ENCODE measurements at places on chromosomes 3 and 15. TPM values are rescaled to one million over a fixed set of nuclear protein-coding genes. Genes with fewer than 3 reads are reported as not detected.

ZKSCAN7 gene
- total RNA-seq, result 15.5 TPM

PLA2G4B gene
- 10.6 TPM for total RNA-seq

PCLAF gene
- total RNA-seq, result 41.4 TPM

GOLGA8N gene
- total RNA-seq, result 3.7 TPM

FAM81A gene
- 0.41 TPM for total RNA-seq

ACVR2B gene
- total RNA-seq, result 112 TPM

SAMD7 gene
- total RNA-seq, result not detected

SERINC4 gene
- 0.15 TPM for total RNA-seq

EFCC1 gene
- total RNA-seq, result 0.78 TPM

GRCh38 chr3:194879126-194879877 is 193.6 kb downstream of the FAM43A start:
- DNase-seq, result peak; percentile 20

- no peak for DNase-seq
These were observed 9.5 kb downstream of the SLCO3A1 start for GRCh38 chr15:91862891-91863504.

DNA sequence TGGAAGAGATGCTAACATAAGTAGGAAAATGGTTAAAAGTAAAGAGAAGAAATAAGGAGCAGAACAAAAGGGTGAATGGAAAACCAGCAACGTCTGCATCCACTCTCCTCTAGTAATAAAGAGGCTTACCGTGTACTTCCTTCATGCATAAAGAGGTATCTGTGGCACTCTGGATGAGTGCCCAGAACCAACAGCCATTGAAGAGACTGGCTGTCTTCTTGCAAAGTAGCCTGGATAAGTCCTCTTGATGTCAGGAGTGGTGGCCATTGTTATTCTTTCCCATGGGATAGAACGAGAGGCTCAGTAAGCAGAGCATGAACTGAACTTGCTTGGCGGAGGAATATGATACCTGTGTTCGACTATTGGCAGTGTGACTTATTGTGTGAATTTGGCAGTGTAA is 186.2 kb upstream of the RASGRP1 start:
- no peak for DNase-seq

- peak; percentile 31 for DNase-seq
These were observed 78.8 kb upstream of the PRR23C start for GRCh38 chr3:139123377-139124095.

- DNase-seq, result peak; percentile 86
These were observed 728 bp downstream of the TRANK1 start for GRCh38 chr3:36944012-36944640.

- DNase-seq, result no peak
These were observed 161.8 kb upstream of the NAALADL2 start for GRCh38 chr3:174697310-174697709.

DNA sequence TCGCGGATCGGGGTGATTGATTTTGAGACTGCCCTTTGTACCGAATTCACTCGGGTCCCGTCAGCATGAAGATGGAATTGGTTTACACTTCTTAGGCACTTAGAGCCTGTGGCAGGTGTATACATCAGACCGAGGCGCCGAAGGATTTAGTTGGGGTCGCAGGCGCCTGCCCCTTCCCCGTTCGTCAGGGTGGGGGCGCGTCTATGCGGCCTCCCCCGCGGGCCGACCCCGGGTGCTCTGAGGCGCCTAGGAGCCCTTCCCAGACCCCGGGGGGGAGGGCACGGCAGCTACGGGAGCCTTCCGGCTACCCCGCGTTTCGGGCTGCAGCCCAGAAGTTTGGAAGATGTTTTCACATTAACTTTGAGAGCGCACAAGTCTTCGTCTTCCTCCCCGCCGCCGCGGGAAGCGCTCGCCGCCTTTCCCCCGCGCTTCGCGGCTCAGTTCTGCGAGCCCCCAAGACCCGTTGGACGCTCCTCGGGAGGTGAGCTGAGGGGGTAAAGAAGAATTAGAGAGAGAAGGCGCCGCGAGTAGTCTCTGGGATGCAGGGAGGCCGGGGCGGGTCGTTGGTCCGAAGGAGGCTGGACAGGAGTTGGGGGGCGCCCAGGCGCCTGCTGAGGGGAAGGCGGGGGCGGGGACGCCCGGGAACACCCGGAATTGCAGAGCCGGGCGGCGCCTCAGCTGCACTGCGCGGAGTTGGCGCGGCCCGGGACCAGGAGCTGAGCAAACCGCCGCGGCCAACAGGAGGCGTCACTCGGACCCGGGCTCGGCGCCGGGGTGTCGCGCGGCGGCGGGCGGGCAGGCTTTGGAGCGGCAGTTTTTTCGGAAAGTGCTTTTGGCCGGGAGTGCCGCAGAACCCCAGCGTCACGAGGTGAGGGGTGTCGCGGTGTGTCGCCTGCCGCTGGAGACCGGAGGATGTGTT is 780 bp downstream of the TIPARP start:
- peak; percentile 87 for DNase-seq

DNA sequence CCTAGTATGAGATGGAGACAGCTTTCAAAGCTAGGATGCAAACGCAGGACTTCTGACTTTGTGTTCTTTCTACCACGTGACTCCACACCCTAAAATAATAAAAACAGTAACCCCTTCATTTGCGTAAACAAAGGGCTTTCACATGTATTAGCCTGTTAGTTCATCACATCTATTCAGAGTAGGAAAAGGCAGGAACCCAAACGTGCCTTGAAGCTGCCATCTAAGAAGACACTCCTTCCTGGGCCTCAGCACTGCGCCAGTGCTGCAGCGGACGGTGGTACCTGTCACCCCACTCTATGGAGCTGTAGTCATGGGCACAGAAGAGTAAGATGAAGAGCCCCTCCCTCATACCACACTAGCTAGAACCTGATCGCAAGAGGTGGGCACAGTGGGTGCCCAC is 34.3 kb downstream of the PLD1 start:
- no peak for DNase-seq

- no peak for DNase-seq
These were observed 13.1 kb upstream of the KCTD6 start for GRCh38 chr3:58478781-58479180.

DNA sequence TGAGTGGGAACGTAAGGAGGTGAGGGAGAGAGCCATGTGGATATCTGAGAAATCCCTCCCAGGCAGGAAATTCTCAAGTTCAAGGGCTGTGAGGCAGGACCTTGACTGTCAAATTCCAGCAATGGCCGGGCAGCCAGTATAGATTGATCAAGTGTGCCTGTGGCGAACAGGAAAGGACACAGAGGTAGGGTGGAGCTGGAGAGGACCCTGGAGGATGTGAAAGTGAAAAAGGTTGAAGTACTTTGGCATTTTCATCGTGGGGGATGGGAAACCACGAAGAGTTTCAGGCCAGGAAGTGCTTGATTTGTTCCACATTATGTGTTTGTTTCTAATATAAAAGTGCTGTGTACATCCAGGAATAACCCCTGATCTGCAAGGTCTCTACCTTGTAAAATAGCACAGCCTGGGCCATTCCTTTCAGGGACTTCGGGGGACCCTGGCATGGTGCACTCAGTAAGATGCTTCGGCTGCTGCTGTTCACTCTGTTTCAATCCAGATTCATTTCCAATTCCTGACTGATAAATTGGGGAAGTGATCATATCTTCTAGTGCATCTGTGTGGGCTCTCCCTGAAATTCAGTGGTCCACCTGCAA is 156.6 kb downstream of the MCTP2 start:
- no peak for DNase-seq

DNA sequence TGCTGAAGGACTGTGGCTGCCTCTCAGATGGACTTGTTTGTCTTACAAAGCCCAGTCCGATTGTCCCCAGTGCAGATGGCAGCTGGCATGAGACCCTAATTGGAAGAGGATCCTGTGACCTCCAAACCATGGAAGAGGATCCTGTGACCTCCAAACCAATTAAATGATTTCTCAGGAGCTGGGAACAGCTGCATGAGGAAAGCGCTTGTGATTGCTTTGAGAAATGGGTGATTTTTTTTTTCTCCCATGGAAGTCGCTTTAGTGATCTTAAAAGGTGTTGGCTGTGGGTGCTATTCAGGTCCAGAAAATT is 68.4 kb upstream of the LARS2 start:
- peak; percentile 30 for DNase-seq

- DNase-seq, result no peak
These were observed 935.0 kb downstream of the FHIT start for GRCh38 chr3:60316121-60316797.

DNA sequence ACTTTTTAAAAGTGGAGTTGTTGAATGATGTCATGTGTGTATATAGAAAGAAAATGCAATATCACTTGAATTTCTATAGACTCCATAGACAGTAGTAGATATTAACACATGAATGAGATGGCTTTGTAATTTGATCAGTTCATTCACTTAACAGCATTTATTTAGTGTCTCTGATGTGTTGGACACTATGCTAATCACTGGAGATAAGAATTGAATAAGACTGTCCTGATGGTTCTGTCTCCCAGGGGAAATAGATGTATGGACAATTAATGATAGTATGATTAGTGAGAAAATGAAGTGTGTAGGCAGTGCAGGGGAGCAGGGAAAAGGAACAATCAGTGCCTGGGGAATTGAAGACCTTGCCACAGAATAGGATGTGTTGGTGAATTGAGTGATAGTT is 72.9 kb downstream of the RIOX2 start:
- DNase-seq, result no peak

DNA sequence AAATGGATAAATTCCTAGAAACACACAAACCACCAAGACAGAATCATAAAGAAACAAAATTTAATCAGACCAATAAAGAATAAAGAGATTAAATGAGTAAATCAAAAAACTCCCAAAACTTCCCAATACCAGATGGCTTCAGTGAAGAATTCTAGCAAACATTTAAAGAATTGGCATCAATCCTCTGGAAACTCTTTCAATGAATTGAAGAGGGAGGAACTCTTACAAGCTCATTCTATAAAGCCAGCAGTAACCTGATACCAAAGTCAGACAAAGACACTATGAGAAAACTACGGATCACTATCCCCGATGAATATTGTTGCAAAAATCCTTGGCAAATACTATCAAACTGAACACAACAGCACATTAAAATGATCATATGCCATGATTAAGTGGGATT is 81.9 kb upstream of the SLCO2A1 start:
- no peak for DNase-seq

GRCh38 chr3:15460891-15461531 is 33.6 kb downstream of the EAF1 start:
- DNase-seq, result no peak

GRCh38 chr3:120864541-120864940 is 43.5 kb upstream of the STXBP5L start:
- no peak for DNase-seq

DNA sequence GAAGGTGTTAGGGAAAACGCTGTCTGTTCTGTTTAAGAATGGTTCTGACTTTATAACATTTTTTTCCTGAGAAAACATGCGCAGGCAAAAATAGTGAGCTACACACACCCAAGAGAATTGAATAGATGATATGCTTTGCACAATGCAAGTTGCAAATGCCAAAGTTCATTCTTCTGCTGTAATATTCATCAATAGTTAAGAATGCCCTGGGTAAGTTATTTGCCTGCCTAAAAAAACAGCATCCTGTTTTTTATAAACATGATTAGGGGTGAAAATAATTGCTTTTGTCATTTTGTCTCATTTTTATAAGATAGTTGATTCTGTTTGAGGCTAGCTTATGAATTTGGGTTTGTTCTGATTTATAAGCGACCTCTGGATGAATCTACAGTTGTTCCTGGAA is 99.4 kb downstream of the DTWD1 start:
- DNase-seq, result no peak

GRCh38 chr3:8204853-8205650 is 296.6 kb upstream of the LMCD1 start:
- no peak for DNase-seq

DNA sequence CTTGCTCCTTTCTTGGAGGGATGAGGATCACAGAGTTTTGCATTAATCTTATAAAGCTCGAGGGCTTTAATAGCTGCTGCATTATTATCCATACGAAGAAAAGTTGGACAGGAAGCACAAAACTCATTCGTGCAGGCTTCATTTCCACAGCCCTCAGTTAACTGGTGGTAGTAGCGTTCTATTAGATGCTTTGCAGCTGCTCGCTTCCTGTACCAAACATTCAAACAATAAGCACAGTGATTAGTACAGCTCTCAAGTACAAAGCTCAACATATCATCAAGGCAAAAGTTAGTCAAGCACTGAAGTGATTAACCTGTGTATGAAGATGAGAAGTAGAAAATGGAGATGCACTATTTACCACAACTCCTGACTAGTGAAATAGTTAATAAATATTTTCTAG is 63.3 kb downstream of the UBE3A start:
- DNase-seq, result no peak

GRCh38 chr3:172622916-172623700 is 87.8 kb downstream of the NCEH1 start:
- DNase-seq, result peak; percentile 56

DNA sequence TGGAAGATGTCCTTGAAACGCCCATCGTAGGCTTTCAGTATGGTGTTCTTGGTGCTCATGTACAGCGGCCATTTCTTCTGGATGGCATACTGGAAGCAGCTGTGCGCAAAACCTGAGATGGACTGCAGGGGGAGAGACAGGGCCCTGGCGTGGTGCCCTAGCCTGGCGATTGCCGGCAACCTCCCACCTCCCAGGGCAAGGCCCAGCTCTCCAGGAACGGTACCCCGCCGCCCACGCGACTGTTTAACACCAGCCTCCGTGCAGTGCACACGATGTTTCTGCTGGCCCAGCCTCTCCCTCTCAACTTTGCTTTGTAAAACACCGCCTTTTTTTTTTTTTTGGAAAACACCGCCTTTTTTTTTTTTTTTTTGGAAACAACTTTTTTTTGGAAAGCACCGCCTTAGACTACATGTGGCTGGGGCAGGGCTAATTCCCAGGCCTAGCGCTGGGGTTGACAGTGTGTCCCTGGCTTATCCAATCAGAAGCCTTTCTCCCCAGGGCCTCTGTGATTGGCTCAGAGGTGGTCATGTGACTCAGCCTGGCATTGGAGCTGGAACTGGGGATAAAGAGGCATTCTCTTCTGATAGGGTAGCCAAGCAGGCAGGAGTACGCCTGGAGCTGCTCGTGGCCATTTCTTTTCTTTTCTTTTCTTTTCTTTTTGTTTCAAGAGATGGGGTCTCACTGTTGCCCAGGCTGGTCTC is 14.7 kb downstream of the IDH2 start:
- DNase-seq, result peak; percentile 79

DNA sequence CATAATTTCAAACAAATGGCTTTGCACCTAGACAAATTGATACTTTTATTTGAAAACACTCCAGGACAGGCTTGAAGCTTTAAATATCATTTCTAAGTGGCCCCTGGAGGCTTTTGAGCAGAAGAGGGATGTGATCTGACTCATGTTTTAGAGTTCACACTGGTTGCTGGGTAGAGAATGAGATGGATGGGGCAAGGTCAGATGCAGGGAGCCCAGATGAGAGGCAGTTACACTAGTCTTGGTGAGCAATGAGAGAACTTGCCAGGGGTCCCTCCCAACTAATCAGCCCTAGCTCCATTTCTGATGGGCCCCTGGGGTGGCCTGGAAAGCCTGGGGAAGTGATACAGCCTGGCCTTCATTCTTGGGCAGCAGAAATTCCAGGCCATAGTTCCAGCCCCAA is 190.4 kb downstream of the MEGF11 start:
- DNase-seq, result peak; percentile 35

DNA sequence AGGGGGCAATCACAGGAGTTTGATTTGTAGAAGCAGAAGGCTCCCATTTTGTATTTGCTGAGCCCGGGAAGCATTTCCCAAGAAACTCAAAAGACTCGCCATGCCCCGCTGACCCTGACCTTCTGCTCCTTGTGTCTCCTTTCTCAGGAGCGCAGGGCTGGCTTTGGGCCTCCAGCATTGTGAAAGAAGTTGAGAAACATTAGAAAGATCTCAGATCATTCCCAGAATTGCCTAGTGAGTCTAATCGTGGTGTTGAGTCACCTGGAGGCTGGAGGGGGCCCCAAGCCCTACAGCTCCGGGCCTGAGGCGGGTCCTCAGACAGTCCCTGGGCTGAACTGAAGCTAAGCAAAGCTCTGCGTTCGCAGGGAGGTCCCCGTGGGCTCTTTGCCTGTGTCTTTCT is 10.9 kb upstream of the PIGZ start:
- peak; percentile 32 for DNase-seq

- DNase-seq, result no peak
These were observed 47.6 kb downstream of the TRIM71 start for GRCh38 chr3:32865383-32865782.
